ENCODE measurements at places on chromosomes 3 and 15.

- peak; percentile 81 for DNase-seq
These were observed 20.9 kb upstream of the LDHAL6B start for GRCh38 chr15:59185725-59186124.

DNA sequence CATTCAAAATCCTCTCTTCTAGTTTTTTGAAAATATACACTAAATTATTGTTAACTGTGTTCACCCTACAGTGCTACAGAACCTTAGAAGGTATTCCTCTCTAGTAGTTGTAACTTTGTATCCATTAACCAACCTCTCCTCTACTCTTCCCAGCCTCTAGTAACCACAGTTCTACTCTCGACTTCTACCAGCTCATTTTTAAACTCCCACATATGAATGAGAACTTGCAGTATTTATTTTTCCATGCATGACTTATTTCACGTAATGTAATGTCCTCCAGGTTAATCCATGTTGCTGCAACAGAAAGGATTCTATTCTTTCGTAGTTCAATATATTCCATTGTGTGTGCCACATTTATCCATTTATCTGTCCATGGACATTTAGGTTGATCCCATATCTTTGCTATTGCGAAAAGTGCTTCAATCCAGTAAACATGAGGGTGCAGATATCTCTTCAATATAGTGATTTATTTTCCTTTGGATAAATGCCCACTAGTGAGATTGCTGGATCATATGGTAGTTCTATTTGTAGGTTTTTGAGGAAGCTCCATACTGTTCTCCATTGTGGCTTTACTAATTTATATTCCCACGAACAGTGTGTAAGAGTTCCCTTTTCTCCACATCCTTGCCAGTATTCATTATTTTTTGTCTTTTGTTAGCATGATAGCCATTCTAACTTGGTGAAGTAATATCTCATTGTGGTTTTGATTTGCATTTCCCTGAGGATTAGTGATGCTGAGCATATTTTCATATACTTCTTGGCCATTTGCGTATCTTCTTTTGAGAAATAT lies 113.7 kb upstream of the SMAD3 start:
- peak; percentile 38 for DNase-seq

GRCh38 chr3:144332868-144333267 lies 361.2 kb downstream of the DIPK2A start:
- peak; percentile 7 for DNase-seq

- no peak for DNase-seq
These were observed 69.8 kb upstream of the MFGE8 start for GRCh38 chr15:88982946-88983342.

DNA sequence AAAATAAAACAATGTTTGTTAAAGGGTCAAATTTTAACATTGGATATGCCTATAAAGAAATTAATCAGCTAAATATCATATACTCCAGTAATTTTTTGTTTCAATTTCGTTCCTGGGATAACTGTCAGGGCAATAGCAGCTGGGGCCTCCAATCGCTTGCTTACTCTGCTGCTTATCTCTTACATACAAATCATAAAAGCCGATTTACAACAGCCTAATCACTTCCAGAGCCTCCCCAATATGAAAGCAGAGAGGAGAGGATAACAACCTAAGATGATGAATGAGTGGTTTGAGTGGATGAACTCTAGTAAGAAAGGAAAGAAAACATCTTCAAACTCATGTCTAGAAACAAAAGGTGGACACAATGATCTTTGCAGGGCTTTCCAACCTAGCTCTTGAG lies 80.7 kb upstream of the PSMD6 start:
- no peak for DNase-seq

GRCh38 chr3:173659972-173660371 lies 262.4 kb downstream of the NLGN1 start:
- no peak for DNase-seq

DNA sequence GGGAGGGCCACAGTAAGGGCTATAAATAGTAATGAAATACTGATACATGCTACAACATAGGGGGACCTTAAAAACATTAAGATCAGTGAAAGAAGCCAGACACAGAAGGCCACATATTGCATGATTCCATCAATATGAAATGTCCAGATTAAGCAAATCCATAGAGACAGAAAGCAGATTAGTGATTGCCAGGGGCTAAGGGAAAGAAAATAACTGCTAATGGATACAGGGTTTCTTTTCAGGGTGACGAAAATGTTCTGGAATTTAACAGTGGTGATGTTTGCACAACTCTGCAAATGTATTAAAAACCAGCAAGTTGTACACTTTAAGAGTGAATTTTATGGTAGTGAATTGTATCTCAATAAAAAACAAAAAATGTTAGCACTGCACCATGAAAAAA lies 37.0 kb downstream of the PIK3R4 start:
- no peak for DNase-seq

- DNase-seq = no peak
These were observed 963.8 kb upstream of the ALCAM start for GRCh38 chr3:104402902-104403301.

DNA sequence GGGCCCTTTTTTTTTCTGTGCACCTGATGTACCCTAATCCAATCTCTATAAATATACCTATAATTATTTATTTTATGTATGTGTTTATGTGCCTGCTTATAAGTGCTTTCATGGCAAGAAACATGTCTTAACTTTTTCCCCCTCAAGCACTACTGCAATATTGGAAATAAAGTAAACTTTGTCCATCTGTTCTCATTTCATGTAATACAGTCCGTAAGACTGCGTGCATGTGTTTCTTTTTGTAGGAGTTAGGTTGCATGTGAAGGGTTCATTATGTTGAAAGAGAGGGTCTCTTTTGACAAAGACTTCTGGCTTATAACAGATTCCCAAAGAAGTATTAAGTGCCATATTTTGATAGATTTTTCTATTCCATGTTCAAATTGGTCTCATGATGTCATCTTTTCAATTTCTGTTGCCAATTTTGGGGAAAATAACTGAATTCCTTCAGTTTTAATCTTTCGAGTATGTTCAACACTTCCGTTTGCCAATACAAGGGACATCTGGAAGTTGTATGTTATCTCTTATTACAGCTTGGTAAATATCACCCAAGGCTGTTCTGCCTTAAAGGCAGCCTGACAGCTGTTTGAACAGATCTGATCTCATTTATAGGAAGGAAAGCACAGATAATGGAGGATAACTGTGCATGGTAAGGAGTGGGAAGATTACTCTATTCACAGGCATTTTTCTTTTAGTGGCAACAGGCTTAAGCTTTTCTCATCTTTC lies 273.1 kb upstream of the SGO1 start:
- DNase-seq = no peak

DNA sequence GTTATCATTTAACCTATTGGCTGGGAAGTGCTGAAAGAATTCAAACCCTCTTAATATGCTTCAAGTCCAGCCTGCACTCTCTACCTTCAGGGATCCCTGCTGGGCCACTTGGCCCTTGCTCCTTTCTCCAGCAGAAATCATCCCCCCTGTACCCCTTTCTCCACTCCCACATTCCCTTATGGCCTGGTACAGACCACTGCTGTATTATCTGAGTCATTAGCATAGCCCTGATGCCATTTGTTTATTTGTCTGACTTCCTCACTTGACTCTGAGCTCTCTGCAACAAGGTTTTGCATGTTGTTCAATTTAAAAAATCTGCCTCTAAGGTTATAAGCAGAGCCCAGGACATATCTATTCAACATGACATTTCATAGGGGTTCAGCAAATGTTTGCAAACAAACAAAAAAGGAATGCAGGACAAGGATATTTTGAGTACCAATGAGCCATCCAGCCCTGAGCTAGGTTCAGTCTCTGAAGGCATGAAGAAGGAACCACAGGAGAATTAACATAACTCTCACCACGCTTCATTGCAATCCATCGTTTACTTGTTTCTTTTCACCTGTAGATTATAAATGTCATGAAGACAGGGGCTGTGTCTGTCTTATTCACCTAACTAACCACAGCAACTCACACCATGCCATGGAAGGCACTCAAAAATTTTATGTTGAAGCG lies 26.6 kb upstream of the HES1 start:
- DNase-seq = no peak

- DNase-seq = no peak
These were observed 60.7 kb upstream of the GOLGA6B start for GRCh38 chr15:72593838-72594237.

DNA sequence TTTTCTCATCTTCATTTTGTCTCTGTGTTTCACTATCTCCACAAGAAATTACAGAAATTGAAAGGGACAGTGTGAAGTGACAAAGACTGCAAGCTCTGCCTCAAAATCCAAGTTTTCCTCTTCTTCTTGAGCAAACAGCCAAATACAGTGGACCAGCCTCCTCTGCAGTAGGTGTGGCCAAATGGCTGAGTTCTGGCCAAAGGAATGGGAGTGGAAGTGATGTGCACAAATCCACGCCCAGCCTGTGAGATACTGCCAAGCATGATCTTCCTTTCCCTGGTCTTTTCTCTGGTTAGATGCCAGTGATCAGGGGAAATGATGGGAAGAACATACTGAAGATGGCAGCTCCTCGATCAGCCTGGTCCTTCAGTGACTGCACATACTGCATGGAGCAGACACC lies 111.0 kb upstream of the CPNE4 start:
- no peak for DNase-seq

GRCh38 chr3:184827572-184827971 lies 15.6 kb downstream of the VPS8 start:
- no peak for DNase-seq

DNA sequence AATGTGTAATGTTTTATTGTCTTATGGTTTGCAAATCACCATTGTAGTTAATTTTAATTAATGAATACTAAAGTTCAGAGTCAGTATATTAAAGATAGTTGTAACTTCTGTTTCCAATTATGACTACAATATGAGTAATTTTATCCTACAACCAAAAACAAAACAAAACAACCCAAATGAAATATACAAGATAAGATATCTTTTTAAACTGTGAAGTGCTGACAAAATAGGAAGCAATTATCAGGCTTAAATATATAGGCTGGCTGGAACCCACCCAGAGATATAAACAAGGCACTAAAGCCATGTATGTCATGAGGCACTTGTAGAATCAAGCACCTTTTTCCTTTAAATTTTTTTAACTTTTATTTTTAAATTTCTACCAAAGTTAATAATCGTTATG lies 108.6 kb upstream of the LRRFIP2 start:
- no peak for DNase-seq

GRCh38 chr3:88882121-88882520 lies 225.3 kb upstream of the EPHA3 start:
- no peak for DNase-seq

DNA sequence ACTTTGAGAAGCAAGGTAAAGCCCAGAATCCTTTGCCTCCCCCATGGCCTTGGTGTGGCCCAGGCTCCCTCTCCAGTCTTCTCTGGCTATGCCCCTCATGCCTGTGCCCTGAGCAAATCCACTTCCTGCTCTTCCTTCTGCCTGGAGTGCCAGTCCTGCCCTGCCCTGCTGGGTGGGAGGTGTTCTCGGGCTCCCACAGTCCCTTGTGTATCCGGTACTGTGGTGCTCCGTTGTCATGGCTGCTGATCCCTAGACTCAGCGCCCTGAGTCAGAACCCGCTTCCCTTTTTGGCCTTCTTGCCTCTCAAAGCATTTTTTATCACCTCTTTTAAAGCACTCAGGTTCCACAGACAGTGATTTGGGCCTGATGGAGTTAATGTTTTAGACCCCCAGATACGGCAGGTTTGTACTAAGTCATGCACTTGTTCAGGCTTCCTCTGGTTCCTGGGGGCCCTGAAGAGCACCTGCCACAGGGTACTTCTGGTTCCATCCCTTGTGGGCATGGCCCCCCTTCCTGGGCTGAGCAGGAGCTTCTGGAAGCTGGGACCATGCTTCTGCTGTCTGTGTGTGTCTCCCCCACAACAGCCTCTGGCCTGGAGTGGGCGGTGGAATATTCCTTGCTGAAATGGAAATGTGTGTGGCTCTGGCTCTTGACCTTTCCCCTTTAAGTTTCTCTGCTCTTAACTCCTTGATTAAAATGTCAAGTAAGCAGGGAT lies 29.6 kb upstream of the ADAMTS7 start:
- DNase-seq = peak; percentile 3

Measured in CD14-positive monocyte (primary cell).